ENCODE measurements at places on chromosomes 2 and 18.

GRCh38 chr18:70459731-70460130, 170.9 kb downstream of the SOCS6 start:
- DNase-seq, result no peak

DNA sequence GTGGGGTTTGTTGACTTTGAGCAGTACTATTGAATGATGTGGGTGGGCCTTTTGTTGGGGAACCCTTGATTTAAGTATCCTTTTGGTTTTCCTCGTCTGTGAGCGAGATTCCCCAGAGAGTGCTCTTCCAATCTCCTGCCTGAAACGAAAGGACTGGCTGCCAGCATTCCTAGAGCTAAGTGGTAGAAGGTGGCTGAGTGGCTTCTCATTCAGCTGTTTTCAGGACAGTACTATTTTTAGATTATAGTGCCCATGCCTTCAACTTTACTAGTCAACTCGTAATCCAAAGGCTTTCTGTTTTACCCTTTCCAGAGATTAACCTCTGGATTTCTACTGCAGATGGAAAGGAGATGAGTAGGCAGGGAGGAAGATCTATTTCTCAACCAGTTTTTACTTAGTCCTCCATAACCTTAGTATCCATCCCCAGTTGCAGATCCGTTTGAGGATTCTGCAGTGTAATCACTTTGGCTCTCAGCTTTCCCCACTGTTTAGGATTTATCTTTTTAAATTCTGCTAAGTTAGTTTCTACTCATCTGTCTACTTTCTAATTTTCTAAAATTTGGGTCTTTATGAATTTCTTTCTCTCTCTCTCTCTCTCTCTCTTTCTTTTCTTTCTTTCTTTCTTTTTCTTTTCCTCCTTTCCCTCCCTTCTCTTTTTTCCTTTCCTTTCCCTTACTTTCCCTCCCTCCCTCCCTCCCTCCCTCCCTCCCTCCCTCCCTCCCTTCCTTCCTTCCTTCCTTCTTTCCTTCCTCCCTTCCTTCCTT, 9.2 kb downstream of the SLC4A1AP start:
- no peak for DNase-seq

- DNase-seq, result no peak
Measured at GRCh38 chr2:12778369-12778768, 61.6 kb downstream of the TRIB2 start.

DNA sequence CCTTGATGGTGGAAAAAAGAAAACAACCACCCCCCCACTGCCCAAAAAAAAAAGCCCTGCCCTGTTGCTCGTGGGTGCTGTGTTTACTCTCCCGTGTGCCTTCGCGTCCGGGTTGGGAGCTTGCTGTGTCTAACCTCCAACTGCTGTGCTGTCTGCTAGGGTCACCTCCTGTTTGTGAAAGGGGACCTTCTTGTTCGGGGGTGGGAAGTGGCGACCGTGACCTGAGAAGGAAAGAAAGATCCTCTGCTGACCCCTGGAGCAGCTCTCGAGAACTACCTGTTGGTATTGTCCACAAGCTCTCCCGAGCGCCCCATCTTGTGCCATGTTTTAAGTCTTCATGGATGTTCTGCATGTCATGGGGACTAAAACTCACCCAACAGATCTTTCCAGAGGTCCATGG, 28.0 kb downstream of the MAL start:
- DNase-seq, result no peak

DNA sequence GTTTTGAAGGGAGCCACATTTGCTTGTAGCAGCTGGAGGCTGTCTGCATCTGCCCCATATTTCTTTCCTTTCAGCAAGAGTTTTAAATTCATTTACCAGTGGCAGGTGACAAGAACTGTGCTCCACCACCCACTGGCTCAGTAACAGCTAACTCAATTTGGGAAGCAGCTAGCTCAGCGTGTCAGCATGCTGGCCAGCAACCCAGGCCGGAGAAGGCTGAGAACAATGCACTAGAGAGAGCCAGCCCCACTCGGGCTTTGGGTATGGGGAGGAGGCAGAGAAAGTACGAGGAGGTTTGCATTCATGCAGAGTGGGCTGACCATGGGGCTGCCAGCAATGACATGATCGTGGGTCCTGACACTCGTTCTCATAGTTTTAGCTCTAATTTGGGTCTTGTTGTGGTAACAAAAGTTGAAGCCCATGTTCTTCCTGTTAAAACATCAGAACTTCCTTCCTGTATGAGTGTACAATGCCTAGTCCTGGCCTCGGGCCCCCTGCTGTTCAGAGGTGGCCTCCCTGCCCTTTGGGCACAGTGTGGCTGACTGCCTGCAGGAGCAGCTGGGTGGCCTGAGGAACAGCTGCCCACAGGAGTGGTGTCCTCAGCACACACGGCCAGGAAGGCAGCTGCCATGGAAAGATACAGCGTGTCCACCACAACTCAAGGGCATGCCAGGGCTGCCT, 23.0 kb downstream of the CDC42EP3 start:
- DNase-seq, result peak; percentile 26

DNA sequence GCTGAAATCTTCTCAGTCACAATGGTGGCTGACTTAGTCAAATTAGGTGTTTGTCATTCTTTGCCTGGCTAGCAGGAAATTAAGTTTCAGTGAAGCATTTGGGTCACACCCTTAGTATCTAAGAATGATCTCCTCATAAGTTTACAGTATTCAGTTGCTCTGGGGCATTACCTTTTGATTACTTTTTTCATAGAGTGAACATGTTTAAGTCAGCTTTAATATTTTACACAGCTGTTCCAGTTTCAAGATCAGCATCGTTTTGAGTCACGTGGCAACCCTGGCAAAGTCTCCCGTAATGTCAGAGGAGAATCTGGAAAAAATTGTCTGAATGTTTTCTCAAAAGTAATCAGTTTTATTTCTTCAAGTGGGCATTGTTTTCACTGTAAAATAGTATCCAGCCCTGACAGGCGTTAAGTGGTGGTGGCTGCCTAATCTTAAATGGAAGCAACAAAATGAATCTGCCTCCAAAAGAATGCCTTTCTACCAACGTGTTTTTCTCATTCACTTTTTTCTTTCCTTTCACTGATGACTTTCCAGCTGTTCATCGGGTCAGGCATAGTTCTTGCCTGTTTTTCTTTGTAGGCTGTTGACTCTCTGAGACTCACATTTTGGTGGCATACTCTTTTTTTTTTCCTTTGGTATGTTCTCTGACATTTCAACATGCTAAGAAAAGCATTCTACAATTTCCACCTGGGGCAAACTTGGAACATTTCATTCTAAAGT, 319.6 kb upstream of the TCF4 start:
- no peak for DNase-seq

DNA sequence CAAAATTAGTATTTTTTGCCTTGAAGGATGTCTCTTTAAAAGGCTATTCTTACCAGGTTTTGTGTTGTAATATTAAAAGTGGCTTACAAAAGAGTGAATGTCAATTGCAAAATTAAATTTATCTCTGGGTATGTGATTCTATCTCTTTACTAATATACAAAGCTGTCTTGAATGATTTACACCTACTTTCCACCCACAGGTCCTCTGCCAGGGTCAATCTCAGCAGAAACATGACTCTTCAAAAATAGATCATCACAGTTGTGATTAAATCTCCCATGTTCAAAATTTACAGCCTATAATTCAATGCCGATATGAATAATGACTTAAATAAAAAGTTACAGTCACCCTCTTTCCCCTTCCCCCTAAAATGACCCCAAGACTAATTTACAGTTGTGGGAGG, 78.8 kb downstream of the SLC8A1 start:
- no peak for DNase-seq

GRCh38 chr2:218898109-218898878, 17.6 kb downstream of the WNT10A start:
- DNase-seq, result peak; percentile 58

DNA sequence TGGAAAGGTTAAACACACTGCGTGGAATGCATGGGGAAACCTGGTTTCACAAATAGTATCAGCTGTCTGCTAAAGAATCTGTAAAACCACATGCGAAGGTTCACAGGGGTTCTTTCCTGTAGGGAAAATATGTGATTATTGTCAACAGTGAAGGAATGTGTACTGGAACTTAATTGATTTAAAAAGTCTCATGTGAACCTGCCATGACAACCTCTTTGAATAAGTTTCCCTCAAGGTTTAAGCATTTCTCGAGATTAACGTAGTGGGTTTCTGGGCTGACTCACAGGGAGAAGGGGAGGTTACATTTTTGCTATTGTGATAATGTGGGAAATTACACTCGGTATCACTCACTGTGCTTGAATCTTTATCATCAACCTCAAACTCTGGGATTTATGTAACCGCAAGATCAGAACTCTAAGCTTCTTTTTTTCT, 28.2 kb upstream of the IL1R1 start:
- no peak for DNase-seq

DNA sequence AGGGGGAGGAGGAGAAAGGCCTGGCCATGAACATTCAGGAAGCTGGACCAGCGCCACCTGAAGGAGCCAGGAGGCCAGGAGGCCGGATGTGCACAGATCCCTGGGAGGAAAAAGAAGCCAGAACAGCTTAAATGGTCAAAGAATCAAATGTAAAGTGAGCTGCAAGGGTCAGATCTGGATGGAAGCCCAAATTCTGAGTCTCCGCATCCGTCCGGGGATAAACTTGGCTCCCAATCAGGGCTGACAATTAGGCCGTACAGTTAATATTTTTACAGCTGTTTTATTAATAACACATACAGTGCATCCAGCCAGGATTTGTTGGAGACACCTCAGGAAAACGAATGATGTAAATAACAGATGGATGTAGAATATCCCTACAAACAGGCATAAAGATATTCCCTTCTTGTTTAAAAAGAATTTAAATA, 495.1 kb upstream of the TCF4 start:
- DNase-seq, result peak; percentile 74

- no peak for DNase-seq
Measured at GRCh38 chr2:73018188-73018825, 53.2 kb downstream of the SFXN5 start.

GRCh38 chr18:62814132-62814759, 98.9 kb downstream of the PHLPP1 start:
- no peak for DNase-seq

- DNase-seq, result peak; percentile 49
Measured at GRCh38 chr2:186129767-186130581, 356.1 kb upstream of the ZC3H15 start.

DNA sequence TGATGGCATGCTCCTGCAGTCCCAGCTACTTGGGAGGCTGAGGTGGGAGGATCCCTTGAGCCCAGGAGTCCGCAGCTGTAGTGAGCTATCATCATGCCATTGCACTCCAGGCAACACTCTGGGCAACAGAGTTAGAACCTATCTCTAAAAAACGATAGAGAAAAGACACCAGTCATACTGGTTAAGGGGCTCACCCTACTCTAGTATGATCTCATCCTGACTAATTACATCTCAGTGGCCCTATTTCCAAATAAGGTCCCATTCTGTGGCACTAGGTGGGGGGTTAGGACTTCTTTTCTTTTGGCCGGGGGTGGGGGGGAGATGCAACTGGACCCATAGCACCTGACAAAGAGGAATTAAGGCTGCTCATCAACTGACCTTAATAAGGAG, 163.2 kb upstream of the NCK2 start:
- DNase-seq, result no peak

- no peak for DNase-seq
Measured at GRCh38 chr2:169038338-169038757, 7.2 kb upstream of the ABCB11 start.

DNA sequence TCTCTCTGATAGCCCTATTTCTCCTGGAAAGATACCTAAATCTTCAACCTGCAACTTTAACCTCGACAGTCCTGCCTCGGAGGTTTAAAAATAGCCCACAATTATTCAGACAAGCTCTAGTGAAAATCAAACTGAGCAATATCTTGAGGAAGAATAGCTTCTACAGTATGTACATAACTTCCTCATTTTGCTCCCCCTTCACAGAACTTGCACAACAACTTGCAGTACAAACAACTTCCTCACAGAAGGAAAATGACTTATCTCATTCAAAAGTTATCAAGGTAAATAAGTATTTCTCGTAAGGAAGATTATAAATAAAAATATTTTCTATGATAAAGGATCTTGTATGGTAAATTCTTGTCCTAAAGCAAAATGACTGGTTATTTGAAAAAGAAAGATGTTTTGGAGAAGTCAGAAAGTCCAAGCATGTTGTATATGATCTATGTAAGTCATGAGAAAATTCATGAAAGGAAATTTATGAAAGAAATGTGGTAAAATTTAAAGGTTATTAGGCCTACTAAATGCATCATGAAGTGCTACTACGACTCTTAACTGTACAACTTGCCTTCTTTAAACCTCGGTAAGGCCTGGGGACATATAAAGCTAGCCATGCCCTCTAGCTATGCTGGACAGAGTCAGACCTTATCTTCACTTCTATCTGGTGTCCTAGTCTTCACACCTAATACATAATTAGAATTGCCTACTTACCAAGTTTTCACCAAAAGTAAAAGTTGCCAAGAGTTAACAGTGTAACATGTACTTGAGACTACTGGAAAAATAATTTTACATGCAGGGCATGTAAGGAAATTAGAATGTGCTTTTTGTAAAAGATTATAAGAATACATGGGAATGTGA, 394.5 kb downstream of the DLGAP1 start:
- DNase-seq, result no peak

GRCh38 chr2:28427741-28428415, 35.2 kb downstream of the FOSL2 start:
- DNase-seq, result no peak

- no peak for DNase-seq
Measured at GRCh38 chr2:83565181-83565580, 893.9 kb downstream of the SUCLG1 start.

DNA sequence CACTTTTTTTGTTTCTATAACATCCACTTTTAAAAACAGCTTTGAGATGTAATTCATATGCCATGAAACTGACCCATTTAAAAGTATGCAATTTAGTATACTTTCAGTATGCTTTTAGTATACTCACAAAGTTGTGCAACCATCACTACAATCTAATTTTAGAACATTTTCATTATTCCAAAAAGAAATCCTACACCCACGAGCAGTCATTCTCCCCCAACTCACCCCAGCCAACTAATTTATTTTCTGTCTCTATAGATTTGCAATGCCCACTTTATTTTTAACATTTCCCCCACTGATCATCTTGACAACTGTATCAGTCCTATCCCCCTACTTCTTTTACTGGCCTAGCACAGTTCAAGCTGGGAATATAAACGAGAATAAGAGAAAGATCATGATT, 39.1 kb downstream of the FAM98A start:
- no peak for DNase-seq

GRCh38 chr18:73004260-73004659, 136.5 kb upstream of the NETO1 start:
- DNase-seq, result no peak

- DNase-seq, result peak; percentile 82
Measured at GRCh38 chr2:61763605-61764034, 90.2 kb downstream of the FAM161A start.

Measured in MG63 (cell line).